COLO829 (cell line): ENCODE measurements at places on chromosomes 7 and 10.

GRCh38 chr10:122296363-122297120 is 25.4 kb downstream of the BTBD16 start:
- no peak for DNase-seq

GRCh38 chr7:136214356-136214755 is 237.2 kb upstream of the MTPN start:
- peak; percentile 28 for DNase-seq

GRCh38 chr10:59754951-59755350 is 1.7 kb upstream of the MRLN start:
- no peak for DNase-seq

GRCh38 chr10:102451105-102451969 is at the start of gene C10orf95:
C10orf95 (minus strand) TSS chr10:102451543; CDS start chr10:102451093, 450 bp downstream.
- DNase-seq, result no peak

GRCh38 chr10:19977097-19977521 is 160.9 kb downstream of the PLXDC2 start:
- no peak for DNase-seq

- DNase-seq, result no peak
Observed at GRCh38 chr10:675532-675931, 13.9 kb downstream of the DIP2C start.

DNA sequence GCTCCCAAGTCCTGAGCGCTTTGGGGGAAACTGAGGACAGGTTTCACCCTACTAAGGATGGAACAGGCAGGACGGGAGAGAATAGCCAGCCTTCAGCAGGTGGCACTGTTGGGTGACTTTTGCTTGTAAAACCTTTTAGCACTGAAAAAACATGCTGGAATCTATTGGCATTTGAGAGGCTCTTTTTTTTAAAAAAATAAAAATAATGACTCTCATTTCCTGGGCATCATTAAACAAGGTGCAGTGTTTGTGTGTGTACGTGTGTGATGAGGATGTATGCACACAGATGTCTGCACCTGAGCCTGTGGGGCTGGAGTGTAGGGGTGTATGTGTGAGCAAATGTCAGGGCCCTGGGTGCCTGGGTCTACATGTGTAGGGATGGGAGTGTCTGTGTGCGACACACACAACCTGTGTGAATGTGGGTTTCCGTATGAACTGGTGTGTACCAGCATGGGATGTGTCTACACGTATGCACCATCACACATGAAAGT is 177.9 kb downstream of the RPS24 start:
- DNase-seq, result peak; percentile 24
